ENCODE measurements at places on chromosomes 1 and 21.

- no peak for DNase-seq
Observed at GRCh38 chr1:65372557-65372956, 47.9 kb upstream of the LEPR start.

DNA sequence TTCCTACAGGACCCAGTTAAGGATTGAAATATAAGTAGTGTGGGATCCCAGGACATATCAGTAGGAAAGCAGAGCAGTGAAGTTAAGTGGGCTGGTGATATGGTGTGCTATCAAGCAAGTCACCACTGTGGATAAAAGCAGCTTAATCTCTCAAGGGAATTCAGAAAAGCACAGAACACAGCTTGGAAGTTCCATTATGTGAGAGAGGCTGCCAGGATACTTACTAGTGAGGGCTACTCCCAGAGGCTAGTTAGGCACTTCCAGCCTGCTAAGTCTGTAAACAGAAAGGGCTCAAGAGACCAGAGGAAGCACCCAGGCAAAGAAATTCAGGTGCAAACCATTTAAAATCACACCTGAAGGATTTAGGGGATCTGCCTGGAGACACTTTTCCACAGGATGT is 18.8 kb upstream of the GRIK1 start:
- DNase-seq = no peak

- DNase-seq = no peak
Observed at GRCh38 chr21:15495965-15496364, 233.8 kb upstream of the USP25 start.

- DNase-seq = no peak
Observed at GRCh38 chr1:14742181-14742980, 143.9 kb downstream of the KAZN start.

DNA sequence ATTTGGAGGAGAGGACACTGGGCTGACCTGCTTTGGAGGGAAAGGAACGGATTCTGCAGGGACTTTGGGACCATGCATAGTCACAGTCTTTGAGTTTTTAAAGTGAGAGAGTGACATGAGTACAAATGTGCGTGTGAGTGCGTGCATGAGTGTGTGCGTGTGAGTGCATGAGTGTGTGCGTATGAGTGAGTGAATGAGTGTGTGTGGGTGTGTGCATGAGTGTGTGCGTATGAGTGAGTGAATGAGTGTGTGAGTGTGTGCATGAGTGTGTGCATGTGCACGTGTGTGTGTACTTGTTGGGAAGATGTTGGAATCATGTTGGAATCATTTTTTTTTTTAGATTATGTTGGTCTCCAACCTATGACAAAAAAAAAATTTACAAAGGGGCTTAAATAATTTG is 70.5 kb downstream of the PAX7 start:
- no peak for DNase-seq

GRCh38 chr1:187762118-187762517 is 933.4 kb downstream of the PLA2G4A start:
- no peak for DNase-seq

DNA sequence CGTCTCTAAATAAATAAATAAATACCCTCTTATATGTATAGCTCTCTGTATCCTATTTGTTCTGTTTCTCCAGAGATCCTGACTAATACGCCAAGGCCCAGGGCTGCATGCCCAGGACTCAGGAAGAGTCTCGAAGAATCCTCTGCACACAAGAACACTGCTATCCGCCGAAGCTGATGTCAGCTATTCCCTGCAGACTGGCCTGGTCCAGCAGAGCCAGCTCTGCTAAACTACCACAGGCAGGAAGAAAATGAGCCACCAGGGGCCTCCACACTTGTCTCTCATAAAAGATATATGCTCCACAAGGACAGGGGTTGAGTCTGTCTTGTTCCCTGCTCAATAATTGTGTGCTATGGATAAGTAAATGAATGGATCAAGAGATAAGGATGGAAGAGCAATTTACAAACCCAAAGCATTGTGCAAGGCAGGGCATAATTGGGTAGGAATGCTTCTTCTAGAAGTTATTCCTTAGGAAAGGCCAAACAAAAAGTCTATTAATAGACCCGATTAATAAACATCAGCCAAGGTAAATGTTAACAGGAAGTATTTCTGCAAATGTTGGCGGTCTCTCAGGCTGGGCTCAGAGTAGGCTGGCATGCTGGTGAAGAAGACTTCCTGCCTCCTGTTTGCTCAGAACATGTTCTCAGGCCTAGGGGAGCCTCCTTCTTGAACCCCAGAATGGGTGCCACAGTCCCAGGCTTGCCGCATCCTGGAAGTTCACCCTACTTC is 26.3 kb upstream of the MAN1C1 start:
- DNase-seq = no peak

- no peak for DNase-seq
Observed at GRCh38 chr1:78355656-78356055, 135.1 kb upstream of the PTGFR start.

- no peak for DNase-seq
Observed at GRCh38 chr1:162381383-162381782, at the start of gene C1orf226. Gene C1orf226, plus strand, starts transcription at chr1:162381728. Its CDS starts 174 bp downstream, at chr1:162381902.

DNA sequence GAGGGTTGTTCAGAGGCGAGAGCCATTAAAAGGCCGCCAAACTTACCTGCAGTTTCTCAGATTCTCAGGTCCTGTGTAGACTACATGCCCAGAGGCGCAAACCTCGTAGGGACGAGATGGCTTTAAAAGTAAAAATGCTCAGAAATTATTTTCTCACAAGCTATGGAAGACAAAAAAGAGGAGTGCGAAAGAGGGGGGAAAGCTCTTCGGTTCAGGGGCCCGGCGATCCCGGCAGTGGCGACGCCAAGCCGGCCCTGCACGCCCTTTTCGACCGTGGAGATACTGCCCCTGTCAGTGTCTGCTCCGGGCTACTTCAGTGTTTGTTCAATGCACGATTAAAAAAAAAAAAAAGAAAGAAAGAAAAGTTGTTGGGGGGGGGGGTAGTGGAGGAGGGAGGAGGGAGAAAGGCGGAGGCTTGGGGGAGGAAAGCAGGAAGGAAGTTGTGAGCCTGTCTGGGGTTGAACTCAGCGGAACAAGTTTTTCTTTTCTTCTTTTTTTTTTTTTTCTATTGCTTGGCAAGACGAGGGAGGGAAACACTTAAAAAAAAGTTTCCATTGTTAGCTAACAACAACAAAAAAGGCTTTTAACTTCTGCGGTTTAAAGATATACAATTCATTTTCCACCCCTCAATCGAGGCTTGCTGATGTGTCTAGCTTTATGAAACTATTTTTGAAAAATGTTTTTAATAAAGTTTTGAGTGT is at the start of gene ITPKB:
TSS of gene ITPKB (minus strand) at position 288 of the 701 bp plus-strand sequence. CDS start 1,824 bp downstream, outside the sequence.
- no peak for DNase-seq

DNA sequence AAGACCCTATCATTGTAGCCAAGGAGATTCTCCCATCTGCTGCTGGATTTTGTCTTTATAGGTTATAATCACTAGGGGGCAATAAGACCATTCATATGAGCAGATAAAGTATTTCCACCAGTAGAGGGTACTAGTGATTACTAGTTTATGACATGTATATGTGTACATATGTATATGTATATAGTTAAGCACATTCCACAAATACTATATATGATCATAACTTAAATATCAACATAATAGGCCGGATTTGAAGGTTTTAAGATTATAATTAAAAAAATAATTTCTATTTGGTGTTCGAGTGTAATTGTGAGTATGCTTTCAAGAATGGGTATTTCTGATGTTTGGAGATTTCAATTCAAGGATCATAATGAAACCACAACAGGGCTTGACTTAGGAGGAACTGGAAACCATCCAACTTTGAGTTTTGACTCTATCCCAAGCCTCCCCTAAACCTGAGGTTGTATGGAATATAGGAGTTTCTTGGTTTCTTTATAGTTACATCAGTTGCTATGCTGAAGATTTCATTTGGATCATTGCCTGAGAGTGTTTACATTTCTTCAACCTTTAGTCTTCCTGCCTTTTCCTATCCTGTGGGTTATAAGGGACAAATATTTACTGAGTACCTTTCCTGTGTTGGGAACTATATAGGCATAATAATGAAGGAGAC is 16.9 kb downstream of the TCEANC2 start:
- DNase-seq = no peak

GRCh38 chr1:89945852-89946476 is 48.9 kb upstream of the ZNF326 start:
- DNase-seq = no peak

DNA sequence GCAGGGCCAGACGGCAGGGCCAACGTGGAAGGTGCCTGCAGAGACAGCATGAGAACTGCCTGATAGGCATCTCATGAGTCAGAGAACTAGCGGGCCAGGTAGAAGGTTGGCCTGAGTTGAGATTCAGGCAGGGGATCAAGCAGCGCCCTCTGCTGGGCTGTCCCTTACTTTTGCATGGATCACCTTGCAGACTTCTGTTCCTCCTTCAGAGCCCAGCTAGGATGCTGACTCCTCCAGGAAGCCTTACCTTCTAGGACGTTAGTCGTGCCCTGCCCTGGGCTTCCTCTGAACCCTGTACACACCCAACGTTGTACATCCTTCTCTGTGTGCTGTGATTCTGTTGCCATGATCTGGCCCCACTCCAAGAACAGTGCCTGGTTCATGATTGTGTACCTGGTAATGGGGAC is 231.3 kb upstream of the VAMP3 start:
- no peak for DNase-seq

GRCh38 chr1:220274251-220274855 is 2.1 kb upstream of the RAB3GAP2 start:
- DNase-seq = no peak

DNA sequence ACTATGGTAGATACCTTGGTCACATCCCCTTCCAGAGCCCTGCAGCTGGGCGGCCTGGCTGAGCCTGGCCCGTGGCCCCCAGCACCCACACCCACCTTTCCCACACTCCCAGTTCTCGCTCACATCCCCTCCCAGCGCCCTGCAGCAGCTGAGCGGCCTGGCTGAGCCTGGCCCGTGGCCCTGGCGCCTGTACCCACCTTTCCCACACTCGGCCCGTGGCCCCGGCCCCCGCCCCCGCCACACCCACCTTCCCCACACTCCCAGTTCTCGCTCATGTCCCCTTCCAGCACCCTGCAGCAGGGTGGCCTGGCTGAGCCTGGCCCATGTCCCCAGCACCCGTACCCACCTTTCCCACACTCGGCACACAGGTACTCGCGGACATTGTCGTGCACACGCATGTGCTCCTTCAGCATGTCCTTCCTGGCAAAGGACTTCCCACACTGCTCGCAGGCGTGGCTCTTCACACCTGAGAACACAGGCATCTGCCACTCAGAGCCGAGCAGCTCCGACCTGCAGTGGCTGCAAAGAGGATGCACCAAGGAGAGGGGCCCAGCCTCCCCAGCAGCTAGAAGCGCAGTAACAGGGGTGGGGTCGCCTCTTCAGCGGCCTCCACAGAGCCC is 52.5 kb upstream of the RIPK4 start:
- DNase-seq = no peak

DNA sequence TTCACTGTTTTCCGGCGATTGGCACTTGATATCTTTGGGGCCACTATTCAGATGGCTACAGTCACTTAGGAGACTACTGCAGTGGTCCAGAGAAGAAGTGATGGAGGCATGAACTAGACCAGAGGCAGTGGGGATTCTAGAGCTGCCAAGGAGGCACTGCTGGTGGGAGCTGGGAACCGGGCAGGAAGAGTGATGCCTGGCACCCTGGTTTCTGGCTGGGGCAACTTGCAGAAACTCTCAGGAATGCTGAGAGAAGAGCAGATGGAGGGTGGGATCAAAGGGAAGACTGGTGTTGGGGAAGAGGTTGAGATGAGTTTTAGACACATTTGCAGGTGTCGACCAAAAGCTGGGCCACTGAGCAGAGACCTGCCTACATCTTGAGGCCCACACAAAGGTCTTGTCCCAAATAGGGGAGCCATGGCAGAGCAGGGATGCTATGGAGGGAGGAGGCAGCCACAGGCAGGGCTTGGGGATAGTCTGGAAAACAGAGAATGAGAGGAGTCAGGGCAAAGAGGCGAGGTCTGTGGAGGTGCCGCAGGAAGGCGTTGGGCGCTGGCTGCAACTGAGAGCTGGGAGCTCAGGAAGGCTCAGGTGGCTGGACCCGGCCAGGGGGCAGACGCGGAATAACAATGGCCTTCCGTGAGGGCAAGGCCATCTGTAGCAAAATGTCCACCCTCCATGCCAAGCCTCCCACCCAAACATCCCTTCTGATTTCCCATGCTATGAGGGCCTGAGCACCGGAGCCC is 118.9 kb downstream of the TOMM20 start:
- DNase-seq = no peak

DNA sequence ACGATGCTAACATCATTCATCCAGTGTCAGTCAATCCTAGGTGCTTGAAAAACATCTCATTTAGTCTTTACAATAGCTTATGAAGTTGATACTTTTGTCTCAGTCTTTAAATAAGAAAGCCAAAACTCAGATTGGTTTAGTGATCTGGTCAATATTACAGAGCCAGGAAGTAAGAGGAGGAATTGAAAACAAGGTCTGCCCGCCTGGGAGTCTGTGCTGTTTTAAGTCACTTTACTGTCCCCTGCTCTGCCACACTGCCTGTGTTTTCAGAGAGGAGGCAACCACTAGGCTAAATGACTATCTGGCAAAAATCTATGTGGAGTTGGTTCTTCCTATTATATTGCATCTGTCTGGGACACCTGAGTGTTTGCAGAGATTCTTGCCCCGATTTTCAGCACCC is 62.3 kb downstream of the ST6GALNAC3 start:
- DNase-seq = no peak

- no peak for DNase-seq
Observed at GRCh38 chr1:228528612-228529011, 41.4 kb downstream of the RNF187 start.

DNA sequence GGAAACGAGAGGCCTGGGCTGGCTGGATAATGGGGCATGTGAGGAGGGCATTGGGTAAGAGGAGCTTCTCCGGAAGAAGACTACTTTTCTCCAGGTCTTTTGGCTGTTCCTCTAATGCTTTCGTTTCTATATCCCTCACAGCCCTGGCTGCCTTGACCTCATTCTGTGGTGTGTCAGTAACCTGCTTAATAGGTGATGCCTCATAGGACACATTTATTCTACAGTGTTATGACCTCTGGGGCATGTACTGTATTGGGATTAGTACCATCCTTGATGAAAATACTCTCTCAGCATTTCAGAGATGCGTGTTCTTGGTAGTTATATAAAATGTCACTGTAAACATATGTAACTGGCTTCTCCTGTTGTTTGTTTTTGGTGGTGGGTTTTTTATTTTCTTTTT is 40.1 kb downstream of the PGM1 start:
- no peak for DNase-seq
